Tongue (tissue), 3 donors: ENCODE measurements at places on chromosomes 3 and 15. TPM values are rescaled to one million over a fixed set of nuclear protein-coding genes. Genes with fewer than 3 reads are reported as not detected.

The CHST13 gene
- total RNA-seq = not detected

The SLC22A14 gene
- total RNA-seq = not detected

The GOLGA6L24 gene
- total RNA-seq = not detected

The PRR23E gene
- not detected for total RNA-seq

The FANCD2OS gene
- total RNA-seq = not detected

The ADCY5 gene
- total RNA-seq = 11.1 TPM

The CADPS gene
- total RNA-seq = 13.3 TPM

The RETNLB gene
- not detected for total RNA-seq

The EAF2 gene
- total RNA-seq = 14.1 TPM

The GJD2 gene
- 0.10 TPM for total RNA-seq

The SYNPR gene
- not detected for total RNA-seq

The CPN2 gene
- total RNA-seq = not detected

The ALDH1L1 gene
- 7.7 TPM for total RNA-seq

The SAMD7 gene
- not detected for total RNA-seq

The CPLX3 gene
- not detected for total RNA-seq

The ALS2CL gene
- 39.8 TPM for total RNA-seq

The DPPA2 gene
- not detected for total RNA-seq

The LAMB2 gene
- total RNA-seq = 581 TPM

The ACTRT3 gene
- total RNA-seq = 1.7 TPM

The PIF1 gene
- 3.7 TPM for total RNA-seq

The HHLA2 gene
- not detected for total RNA-seq

The PTX3 gene
- total RNA-seq = 3.5 TPM

The KNG1 gene
- not detected for total RNA-seq

The NPAP1 gene
- not detected for total RNA-seq

The GOLGA6D gene
- total RNA-seq = not detected

The SMCO1 gene
- total RNA-seq = 19.6 TPM

The ATP13A4 gene
- total RNA-seq = 32.7 TPM

The SNX33 gene
- 14.5 TPM for total RNA-seq

The TGM4 gene
- not detected for total RNA-seq

The PLA2G4D gene
- total RNA-seq = not detected

The IGSF11 gene
- 4.0 TPM for total RNA-seq

The TRPC1 gene
- total RNA-seq = 28.9 TPM

The KCNAB1 gene
- 6.3 TPM for total RNA-seq

The COL7A1 gene
- 54.8 TPM for total RNA-seq

The ABHD10 gene
- total RNA-seq = 49.4 TPM

The ASB14 gene
- 3.4 TPM for total RNA-seq

The ITPR1 gene
- 47.3 TPM for total RNA-seq

The EXD1 gene
- total RNA-seq = not detected

The THSD4 gene
- 43.2 TPM for total RNA-seq

The PLSCR2 gene
- not detected for total RNA-seq

The CEMIP gene
- 0.82 TPM for total RNA-seq

The ELL3 gene
- total RNA-seq = 6.1 TPM

The STRIT1 gene
- total RNA-seq = 3.9 TPM

The MED12L gene
- 8.5 TPM for total RNA-seq

The CP gene
- total RNA-seq = 5.2 TPM

The WDR93 gene
- not detected for total RNA-seq

The FSD2 gene
- total RNA-seq = 58.6 TPM

The SERINC4 gene
- total RNA-seq = 0.10 TPM

The SENP8 gene
- 4.7 TPM for total RNA-seq

The GOLGA8T gene
- total RNA-seq = not detected

The ZNF662 gene
- total RNA-seq = 12.2 TPM

The PAK6 gene
- 2.5 TPM for total RNA-seq

The WNT7A gene
- 0.10 TPM for total RNA-seq

The RHOV gene
- 11.8 TPM for total RNA-seq

The IL12A gene
- 0.62 TPM for total RNA-seq
